ENCODE measurements at places on chromosomes 5 and 9.

DNA sequence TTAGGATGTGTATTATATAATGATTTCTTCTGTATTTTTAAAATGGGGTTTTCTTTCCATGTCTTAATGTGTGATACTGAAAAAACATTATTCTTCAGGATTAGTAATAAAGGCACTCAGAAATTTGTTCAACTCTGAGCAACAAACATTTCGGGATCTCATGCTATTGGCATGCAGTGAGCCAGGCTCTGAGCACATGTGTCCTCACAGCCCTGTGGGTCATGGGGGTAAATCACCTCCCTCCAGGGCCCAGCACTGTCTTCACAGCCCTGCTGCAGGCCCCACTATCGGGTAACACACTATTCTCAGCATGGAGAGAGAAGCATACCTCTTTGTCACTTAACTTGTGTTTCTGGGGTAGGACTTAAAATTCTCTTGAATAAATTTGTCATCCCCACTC lies 14.0 kb downstream of the TMEM174 start:
- no peak for DNase-seq

DNA sequence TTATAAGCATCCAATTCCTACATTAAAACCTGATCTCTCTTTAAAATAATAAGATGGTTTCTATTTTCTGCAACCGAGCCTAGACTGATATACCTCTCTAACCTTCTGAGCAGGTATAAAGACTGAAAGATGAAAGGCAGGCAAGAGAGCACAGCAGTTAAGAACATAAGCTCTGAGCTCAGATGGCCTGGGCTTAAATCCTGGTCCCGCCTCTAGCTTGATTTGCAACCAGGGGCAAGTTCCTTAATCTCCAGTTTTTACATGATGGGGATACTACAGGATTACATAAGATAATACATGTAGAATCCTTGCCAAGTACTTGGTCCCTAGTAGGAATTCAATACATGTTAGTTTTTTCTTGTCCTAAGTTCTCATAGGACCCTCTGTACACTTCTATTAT lies 33.9 kb downstream of the SLC24A2 start:
- DNase-seq: no peak

DNA sequence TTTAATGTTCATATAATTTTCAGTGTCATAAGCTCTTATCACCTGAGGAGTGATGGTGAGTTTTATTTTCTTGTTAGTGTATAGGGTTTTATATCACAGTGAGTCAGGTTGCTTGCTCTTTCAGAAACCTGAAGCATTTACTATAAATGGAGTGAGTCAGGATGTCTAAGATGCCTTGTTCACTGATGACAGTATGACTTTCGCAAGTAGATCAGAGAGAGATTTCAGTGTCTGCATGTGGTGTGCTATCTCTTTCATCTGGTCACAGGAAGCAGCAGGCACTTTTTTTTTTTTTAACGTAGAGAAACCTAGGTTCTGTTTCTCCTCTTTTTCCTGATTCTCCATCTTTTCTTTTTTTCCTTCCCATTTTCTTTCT lies 237.1 kb downstream of the DMRTA1 start:
- no peak for DNase-seq

DNA sequence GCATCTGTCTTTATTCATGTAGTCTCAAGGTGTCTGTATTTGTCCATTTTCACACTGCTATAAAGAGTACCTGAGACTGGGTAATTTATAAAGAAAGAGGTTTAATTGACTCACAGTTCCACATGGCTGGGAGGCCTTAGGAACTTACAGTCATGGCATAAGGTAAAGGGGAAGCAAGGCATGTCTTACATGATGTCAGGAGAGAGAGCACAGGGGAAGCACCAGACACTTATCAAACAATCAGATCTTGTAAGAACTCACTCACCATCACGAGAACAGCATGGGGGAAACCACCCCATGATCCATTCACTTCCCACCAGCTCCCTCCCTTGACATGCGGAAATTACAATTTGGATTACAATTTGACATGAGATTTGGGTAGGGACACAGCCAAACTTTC lies 44.2 kb downstream of the NLN start:
- DNase-seq: no peak

DNA sequence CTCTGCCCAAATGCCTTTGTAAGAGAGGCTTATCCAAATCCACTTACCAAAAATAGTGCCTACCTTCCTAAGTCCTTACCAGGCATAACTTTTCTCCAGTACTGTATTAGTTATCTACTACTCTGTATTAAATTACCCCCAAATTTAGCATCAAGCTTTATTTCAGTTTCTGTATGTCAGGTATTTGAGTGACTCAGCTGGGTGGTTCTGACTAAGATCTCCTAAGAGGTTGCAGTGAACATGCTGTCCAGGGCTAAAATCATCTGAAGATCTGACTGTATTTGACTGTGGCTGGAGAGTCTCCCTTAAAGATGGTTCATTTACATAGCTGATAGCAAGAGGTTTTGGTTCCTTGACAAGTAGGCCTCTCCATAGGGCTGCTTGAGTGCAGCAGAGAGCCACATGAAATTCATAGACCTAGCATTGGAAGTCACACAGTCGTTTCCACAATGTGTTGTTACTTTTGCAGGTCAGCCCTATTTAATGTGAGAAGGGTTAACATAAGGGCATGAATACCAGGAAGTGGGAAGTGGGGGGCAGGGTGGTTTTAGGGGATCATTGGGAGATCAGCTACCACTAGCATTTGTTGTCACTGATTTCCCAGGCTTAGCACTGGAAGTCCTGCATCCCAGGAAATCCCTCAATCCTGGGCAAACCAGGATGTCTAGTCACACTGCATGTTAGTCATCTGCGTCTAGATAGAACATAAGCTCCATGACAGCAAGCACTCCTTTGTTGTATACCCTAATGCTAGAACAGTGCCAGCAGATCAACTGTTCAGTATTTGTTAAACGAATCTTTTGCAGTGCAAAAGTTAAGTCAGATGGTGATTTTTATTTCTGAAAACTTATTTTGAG lies 2.0 kb upstream of the ZNF622 start:
- DNase-seq: no peak

DNA sequence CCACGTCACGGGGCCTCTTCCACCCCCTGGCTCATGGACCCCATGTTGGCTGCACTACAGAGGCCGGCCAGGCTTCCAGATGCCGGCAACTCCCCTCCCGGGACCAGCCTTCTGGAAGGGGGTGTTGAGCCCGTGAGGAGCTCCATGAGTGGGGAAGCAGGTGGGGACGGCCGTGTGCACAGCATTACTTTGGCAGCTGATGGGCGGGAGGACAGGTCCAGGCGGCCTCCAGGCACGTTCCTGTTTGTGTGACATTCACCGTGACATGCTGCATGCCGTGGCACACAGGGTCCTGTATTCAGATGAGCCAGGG lies 29.1 kb upstream of the ABO start:
- DNase-seq: no peak

DNA sequence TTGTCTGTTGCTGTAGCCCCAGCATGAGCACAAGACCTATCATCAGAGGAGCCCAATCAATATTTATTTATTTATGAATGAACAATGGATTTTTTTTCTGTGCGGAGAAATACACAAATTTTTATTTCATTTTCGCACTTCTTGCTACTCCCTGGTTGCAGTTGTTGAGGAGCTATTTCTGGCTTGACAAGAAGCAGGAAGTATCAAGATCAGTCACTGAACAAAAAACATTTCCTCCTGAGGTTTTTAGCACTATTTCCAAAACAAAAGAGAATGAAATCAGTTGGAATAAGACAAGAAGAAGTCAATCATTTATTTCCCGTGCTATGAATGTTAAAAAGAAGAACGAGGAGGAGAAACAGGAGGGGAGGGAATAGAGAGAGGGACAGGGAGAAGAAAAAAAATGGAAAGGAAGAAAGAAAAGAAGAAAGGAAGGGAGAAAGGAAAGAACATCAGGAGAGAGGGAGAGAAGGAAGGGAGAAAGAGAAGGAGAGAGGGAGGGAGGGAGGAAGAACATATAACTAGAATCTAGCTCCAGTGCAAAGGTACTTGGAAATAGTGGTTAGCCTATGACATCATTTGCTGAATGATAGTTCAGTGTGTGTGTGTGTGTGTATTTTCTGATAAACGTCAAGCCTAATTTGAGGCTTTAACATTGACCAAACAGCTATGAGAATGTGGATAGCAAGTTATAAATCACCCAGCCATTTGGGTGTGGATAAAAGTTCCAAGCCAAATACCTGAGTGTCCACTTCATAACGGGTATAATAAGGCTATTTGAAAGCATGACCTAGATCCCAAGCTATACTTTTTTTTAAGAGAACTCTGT lies 586.0 kb downstream of the EBF1 start:
- no peak for DNase-seq

DNA sequence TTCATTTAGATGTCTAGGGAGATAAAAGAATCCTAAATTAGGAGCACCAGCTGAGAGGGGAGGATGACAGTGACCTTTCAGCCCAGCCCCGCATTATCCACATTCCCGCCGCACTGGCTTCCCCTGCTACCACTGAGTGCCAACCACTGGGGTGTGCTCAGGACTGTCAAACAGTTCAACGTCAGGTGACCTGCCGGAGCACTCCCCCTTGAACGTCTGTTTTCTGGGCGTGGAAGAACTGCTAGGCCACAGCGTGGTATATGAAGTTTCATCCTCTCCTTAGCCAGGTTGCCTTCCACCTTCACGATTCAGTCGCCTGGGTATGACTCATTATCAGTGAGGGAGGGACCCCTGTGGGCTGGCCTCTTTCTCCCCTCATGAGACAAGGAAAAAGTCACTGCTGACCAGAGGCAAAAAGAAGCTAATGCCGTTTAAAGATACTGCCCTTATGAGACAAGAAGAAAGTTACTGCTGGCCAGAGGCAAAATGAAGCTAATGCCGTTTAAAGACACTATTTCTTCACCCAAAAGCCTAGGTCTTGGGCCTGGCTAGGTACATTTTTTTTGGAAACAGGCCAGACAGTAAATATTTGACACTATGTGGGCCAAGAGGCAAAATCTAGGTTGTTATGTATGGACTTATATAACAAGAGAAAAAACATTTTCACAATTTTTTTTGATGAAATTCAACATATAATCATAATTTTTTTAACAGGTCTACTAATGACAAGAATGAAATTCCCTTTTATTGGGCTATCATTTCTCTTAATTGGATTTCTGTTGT lies 4.6 kb downstream of the NMRK1 start:
- no peak for DNase-seq

DNA sequence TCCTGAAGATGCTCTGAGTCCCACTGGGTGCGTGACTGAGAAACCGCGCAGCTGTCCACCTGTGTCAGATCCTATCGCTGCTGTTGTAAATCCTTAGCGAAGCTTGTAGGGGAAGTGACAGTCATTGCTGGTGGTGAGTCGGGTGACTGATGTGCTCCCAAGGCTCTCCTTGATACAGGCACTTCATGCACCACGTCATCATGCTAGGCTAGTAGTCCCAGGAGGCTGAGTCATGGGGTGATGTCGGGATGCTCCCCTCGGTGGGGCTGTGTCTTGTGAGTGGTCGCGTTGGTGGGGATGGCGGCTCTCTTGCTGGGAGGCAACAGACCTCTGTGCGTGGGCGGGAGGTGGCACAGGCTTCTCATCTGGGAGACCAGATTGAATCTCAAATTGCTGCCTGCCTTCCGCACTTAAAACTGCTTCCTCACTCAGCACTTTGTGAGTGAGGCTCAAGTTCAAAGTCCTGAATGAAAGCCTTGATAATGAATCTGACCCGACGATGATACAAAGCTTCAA lies 84.7 kb downstream of the CSNK1A1 start:
- DNase-seq: no peak

- no peak for DNase-seq
These were observed 13.0 kb upstream of the LCN15 start for GRCh38 chr9:136777359-136777758.

DNA sequence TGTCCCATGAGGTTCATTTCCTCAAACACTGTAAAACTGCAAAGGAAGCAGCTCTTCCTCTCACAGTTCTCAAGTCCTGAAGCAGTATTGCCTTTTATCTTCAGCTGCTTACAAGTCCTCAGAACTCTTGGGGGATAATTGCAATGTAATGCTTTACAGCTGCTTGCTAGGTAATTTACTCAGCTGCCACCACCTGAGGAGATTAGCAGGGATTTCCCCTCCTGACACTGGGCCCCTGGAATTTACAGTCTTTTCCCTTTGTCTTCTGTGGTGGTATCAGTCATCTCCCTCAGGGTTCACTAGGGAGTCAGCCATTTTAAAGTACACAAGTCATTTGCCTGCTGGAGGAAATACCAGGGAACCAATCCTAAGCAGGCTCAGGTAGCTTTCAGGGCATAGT lies 754.3 kb upstream of the GRAMD2B start:
- DNase-seq: no peak

DNA sequence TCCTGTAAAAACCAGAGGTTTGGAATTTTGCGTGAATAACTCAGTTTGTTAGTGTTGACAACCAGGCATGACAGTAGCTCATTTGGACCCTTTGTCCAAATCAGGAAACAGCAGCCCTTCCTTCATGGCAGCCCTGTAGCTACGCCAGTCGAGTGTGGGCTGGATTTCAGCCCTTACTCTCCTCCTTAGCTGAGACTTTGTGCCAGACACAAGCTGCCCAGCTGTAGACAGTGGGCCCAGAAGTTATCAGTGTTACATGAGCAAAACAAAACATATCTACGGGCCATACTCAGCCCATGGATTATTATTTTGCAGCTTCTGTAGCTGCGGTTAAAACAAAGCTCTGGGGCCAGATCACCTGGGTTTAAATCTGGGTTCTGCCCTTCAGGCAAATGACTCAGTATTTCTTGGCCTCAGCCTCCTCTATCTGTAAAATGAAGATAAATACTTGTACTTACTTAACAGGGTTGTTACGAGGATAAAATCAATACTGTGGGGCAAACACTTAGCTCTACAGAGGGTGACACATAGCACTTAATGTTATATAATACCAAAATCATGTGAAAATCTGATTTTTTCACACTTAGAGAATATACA lies 76.9 kb downstream of the GHR start:
- no peak for DNase-seq

DNA sequence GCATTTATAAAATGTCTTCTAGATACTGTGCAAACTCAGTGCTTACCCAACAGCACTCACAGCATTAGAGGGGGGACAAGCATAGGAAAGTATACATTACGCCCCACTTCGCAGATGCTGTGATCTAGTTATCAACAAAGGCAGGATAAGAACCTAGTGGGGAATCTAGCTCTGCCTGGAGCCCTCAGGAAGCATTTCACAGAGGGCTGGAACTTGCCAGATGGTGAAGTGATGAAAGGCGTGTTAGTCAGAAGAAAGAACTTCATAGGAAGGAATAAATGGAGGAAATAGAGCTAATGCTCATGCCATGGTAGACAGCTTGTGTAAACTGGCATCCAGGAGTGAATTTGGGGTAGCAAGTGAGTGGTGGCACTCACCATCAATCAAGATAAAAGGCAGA lies 25.8 kb downstream of the DIRAS2 start:
- no peak for DNase-seq

All from iPS DF 6.9 (cell line).